Tibial artery (tissue), 4 donors: ENCODE measurements at places on chromosomes 12 and 14.

DNA sequence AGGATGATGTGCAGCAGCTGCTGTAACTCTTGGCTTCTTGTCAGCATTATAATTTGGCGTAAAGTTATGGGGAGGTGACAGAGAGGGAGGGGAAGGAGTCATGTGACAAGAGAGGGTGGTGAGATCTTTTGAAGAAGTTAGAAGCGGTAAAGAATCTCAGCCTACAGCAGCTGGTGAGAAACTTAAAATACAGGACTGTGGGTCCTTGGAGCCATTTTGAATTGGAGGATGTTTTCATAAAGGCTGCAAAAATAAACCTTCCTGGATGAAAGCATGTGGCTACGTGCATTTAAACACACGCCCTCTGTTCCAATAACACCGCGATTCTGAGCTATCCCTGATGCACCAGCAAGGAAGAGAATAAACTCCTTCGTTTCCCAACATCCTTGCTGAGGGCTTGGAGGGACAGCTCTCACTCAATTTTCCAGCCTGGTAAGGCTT lies 133.7 kb downstream of the TMEM30B start:
- no peaks in the 10 kb centered on the region for H3K27me3 ChIP-seq
- H3K4me1 ChIP-seq: peaks cover 30% of the 10 kb centered on the region
- no peaks in the 10 kb centered on the region for H3K36me3 ChIP-seq
- DNase-seq: no peak

DNA sequence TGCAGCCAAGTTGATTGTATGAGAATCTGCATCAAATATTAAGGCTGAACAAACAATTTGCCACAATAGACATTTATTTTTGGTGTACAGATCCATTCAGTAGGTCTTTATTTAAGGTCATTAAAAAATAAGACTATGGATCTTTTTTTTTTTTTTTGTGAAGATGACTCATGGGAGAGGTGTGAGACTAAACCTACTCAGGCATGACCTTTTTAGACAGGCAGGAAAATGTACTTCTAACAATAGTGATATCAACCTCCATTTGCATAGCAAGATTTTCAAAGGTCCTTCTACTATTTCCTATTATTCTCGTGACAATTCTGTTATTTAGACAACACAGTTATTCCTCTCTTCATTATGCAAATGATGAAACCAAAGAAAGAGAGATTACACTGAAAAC lies 39.9 kb upstream of the PTPRR start:
- H3K4me3 ChIP-seq: no peak overlapping the region
- no peak overlapping the region for H3K27ac ChIP-seq
- no peaks in the 10 kb centered on the region for H3K27me3 ChIP-seq
- no peaks in the 10 kb centered on the region for H3K4me1 ChIP-seq

- H3K27ac ChIP-seq: no peak overlapping the region
- H3K36me3 ChIP-seq: peaks cover 7% of the 10 kb centered on the region
- H3K4me1 ChIP-seq: no peaks in the 10 kb centered on the region
- no peaks in the 10 kb centered on the region for H3K27me3 ChIP-seq
- no peak for DNase-seq
Observed at GRCh38 chr14:95185033-95185766, 27.9 kb upstream of the DICER1 start.

DNA sequence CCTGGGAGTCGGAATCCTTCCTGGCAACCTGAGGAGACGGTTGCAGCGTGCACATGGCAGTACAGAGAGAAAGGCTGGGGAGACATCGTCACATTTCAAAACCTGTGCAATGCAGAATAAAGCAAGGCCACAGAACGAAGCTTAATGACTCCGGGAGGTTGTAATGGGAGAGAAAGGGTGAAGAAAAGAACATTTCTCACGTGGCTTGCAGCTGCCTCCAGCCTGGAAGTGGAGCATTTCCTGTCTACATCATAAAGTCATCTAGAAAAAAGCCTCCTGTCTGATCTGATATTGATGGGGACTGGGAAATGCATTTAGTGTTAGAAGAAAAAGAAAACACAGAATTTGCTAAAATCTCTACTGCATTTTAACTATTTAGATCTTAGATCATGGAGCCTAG lies 209.3 kb downstream of the TMEM132C start:
- H3K4me1 ChIP-seq: no peaks in the 10 kb centered on the region
- H3K36me3 ChIP-seq: no peaks in the 10 kb centered on the region
- H3K4me3 ChIP-seq: no peak overlapping the region

- H3K36me3 ChIP-seq: no peaks in the 10 kb centered on the region
- H3K4me1 ChIP-seq: no peaks in the 10 kb centered on the region
- H3K27ac ChIP-seq: no peak overlapping the region
- H3K27me3 ChIP-seq: no peaks in the 10 kb centered on the region
- no peak for DNase-seq
Observed at GRCh38 chr14:23816371-23816770, 137.2 kb upstream of the DHRS4 start.

DNA sequence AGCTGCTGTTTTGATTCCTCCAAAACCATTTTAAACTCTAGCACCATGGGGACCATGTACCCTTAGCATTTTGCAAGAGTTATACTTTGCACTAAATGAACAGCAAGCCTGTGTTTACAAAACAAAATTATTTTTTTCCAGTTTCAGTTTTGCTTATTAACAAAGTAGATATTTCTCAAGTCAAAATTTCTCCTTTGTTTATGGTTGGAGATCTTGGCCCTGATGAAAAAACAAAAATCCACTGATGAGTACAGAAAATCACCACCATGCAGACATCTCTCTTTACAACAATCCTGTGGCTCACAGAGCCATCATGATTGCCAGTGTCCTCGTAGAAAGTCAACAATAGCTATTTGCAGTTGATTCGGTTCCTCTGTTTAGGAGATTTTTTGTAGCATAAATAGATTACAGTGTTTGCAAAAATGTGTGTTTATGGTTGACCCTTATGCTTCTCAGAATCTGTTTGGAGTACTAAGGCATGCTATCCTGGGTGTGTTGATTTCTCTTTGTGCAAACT lies 201.1 kb upstream of the NUDT4 start:
- peak overlapping the region; percentile 64 for H3K27ac ChIP-seq
- no peaks in the 10 kb centered on the region for H3K4me1 ChIP-seq
- no peaks in the 10 kb centered on the region for H3K36me3 ChIP-seq
- DNase-seq: no peak
- no peak overlapping the region for H3K4me3 ChIP-seq

GRCh38 chr14:93462479-93462878 lies 31.7 kb downstream of the UNC79 start:
- H3K4me3 ChIP-seq: no peak overlapping the region
- no peaks in the 10 kb centered on the region for H3K36me3 ChIP-seq
- H3K4me1 ChIP-seq: no peaks in the 10 kb centered on the region
- H3K27me3 ChIP-seq: no peaks in the 10 kb centered on the region
- H3K27ac ChIP-seq: no peak overlapping the region

DNA sequence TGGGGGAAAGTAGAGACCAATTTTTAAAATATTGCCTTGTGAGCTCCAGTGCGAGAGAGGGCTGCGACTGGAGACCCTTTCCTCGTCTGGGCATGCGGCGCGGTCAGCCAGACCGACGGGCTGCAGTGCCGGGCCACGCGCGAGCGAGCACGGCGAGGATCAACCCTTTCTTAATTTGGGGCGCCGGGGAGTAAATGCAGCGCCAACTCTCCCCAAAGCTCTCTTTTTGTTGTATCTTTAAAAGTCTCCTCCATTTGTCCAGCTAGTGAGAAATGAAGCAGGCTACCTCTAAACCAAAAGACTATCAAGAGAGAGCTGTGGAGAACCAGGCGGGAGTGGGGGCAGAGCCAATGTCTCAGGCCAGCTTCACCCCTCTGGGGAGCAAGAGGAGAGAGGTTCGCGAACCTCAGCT lies 1.4 kb downstream of the SIX1 start:
- H3K27me3 ChIP-seq: no peaks in the 10 kb centered on the region
- no peak for DNase-seq
- H3K36me3 ChIP-seq: no peaks in the 10 kb centered on the region
- H3K27ac ChIP-seq: peak overlapping the region; percentile 78
- H3K4me1 ChIP-seq: peaks cover 46% of the 10 kb centered on the region

GRCh38 chr12:93580682-93581081 lies 8.2 kb downstream of the SOCS2 start:
- H3K4me1 ChIP-seq: no peaks in the 10 kb centered on the region
- DNase-seq: no peak
- no peak overlapping the region for H3K27ac ChIP-seq

DNA sequence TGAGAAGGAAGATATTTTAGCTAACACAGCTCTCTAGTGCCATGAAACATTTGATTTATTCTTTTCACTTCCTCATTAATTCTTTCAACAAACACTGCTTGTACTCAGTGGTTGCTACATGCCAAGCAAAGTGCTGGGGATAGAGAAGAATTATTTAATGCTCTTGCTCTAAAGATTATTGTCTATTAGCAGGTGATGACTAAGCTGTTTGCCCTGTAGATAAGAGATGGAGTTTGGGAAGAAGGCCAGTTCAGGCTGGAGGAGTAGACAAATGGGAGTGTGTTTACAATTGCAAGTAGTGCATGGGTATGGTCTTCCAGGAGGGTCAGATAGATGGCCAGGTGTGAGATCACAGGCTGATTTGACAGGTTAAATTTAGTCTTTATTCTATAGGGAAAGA lies 99.8 kb upstream of the SEL1L start:
- H3K4me3 ChIP-seq: no peak overlapping the region
- no peaks in the 10 kb centered on the region for H3K4me1 ChIP-seq
- H3K27me3 ChIP-seq: no peaks in the 10 kb centered on the region
- H3K27ac ChIP-seq: no peak overlapping the region
- no peak for DNase-seq

DNA sequence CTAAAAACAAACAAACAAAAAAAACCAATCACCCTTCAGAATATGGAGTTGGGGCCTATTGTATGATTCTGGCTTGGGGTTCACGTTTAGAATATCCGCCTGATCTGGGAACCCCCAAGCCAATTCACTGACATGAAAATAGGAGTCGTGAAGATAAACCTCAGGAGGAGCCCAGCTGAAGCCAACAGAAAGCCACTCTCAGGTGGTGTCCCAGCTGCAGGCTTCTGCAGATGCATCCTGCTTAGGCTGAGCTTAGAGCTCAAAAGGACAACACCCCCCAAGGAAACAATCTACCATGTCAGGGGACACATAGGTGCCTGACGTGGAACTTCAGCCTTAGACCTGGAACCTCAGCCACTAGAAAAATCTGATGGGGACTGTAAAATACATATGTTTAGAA lies 51.9 kb downstream of the SYNE3 start:
- H3K27ac ChIP-seq: no peak overlapping the region
- peaks cover 5% of the 10 kb centered on the region for H3K4me1 ChIP-seq
- H3K4me3 ChIP-seq: no peak overlapping the region
- DNase-seq: no peak
- H3K27me3 ChIP-seq: no peaks in the 10 kb centered on the region
- H3K36me3 ChIP-seq: peaks cover 60% of the 10 kb centered on the region

DNA sequence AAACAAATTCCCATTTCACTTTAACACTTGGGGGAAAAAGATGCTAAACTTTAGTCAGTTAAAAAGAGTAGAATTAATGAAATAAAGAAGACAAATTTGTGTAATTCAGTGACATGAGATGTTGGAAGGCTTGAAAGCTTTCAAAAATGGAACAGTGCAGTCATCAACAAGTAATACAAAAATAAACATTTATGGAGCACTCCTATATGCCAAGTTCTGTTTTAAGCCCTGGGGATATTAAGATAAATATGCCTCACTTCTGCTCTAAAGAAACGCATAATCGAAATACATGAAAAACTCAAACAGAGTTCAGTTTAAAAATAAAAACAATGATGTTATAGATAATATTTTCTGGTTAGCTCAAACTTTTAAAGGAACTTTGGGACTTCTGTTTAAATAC lies 93.0 kb downstream of the KCNH5 start:
- no peaks in the 10 kb centered on the region for H3K4me1 ChIP-seq
- no peak overlapping the region for H3K4me3 ChIP-seq
- no peaks in the 10 kb centered on the region for H3K36me3 ChIP-seq

GRCh38 chr12:15931590-15932053 lies 20.5 kb downstream of the DERA start:
- DNase-seq: no peak
- no peak overlapping the region for H3K27ac ChIP-seq
- H3K27me3 ChIP-seq: no peaks in the 10 kb centered on the region

DNA sequence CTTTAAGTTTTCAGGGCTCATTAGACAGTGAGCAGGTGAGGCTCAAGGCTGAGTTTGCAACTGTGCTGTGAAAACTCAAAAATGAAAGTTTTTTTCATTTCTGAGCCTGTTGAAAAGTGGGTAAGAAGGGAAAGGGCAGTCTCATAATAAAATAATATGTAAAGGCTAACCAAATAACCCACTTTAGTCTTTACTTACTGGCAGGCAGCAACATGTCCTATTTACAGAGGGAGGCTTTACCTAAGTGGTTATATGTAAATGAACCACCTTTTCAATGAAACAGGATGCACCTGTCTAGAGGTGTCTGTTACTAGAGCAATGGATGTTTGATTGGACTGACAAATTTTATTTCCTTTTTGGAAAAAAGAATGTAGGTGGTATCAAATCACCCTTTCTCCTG lies 158.0 kb downstream of the ETV6 start:
- no peak overlapping the region for H3K27ac ChIP-seq
- no peaks in the 10 kb centered on the region for H3K36me3 ChIP-seq
- DNase-seq: no peak
- H3K4me3 ChIP-seq: no peak overlapping the region
- H3K4me1 ChIP-seq: no peaks in the 10 kb centered on the region

DNA sequence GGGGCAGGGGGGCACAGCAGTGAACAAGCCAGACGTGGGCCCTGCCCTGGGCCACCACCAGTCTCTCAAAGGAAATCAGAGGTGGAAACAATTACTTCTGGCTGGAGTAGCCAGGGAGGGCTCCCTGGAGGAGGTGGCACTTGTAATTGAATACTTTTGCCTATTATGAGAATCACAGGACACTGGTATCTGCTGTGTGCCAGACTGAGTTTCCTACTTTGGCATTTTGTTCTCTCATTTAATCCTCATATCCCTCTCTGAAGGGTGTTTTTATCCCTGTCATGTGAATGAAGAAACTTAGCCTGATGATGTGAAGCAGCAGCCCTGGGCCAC lies 7.2 kb downstream of the FAM222A start:
- no peak overlapping the region for H3K27ac ChIP-seq
- peaks cover 16% of the 10 kb centered on the region for H3K4me1 ChIP-seq
- no peak for DNase-seq
- no peaks in the 10 kb centered on the region for H3K36me3 ChIP-seq
- no peak overlapping the region for H3K4me3 ChIP-seq
- no peaks in the 10 kb centered on the region for H3K27me3 ChIP-seq

GRCh38 chr12:111085096-111085495 lies 164.7 kb upstream of the MYL2 start:
- no peaks in the 10 kb centered on the region for H3K27me3 ChIP-seq
- H3K4me1 ChIP-seq: no peaks in the 10 kb centered on the region
- no peak overlapping the region for H3K27ac ChIP-seq
- H3K4me3 ChIP-seq: no peak overlapping the region
- no peaks in the 10 kb centered on the region for H3K36me3 ChIP-seq

DNA sequence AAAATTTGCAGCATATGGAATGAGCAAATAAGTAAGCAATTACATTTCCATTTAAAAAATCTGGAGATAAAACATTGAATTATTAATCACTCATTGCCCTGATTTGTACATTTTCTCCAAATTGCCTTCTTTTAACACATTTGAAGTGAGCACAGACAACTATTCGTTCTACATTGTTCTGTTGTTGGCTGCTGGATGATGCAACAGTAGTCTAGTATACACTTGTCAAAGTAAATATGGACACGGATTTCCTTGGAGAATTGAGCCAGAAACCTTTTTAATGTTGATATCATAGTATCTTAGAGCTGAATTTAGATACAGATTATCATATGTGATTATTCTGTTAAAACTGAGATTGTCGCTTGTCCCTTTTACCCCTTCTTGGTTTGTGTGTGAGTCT lies 188.2 kb downstream of the FUT8 start:
- no peaks in the 10 kb centered on the region for H3K4me1 ChIP-seq
- H3K27me3 ChIP-seq: no peaks in the 10 kb centered on the region
- H3K36me3 ChIP-seq: no peaks in the 10 kb centered on the region
- H3K27ac ChIP-seq: no peak overlapping the region
- no peak for DNase-seq
